ENCODE measurements at places on chromosomes 2 and 18. TPM values are rescaled to one million over a fixed set of nuclear protein-coding genes. Genes with fewer than 3 reads are reported as not detected.

Gene PAPOLG
- 10.7 TPM for total RNA-seq

Gene LBX2
- not detected for total RNA-seq

Gene AMER3
- total RNA-seq, result 0.33 TPM

Gene TCF23
- not detected for total RNA-seq

Gene DPP4
- total RNA-seq, result 11.9 TPM

Gene FAM161A
- total RNA-seq, result 3.6 TPM

Gene RAB6C
- total RNA-seq, result 0.36 TPM

Gene DCAF17
- 27.5 TPM for total RNA-seq

Gene TEX51
- total RNA-seq, result not detected

Gene TMEM163
- total RNA-seq, result 2.3 TPM

Gene TUBB6
- total RNA-seq, result 418 TPM
